ENCODE measurements at places on chromosomes 2 and 18. TPM values are rescaled to one million over a fixed set of nuclear protein-coding genes. Genes with fewer than 3 reads are reported as not detected.

DNA sequence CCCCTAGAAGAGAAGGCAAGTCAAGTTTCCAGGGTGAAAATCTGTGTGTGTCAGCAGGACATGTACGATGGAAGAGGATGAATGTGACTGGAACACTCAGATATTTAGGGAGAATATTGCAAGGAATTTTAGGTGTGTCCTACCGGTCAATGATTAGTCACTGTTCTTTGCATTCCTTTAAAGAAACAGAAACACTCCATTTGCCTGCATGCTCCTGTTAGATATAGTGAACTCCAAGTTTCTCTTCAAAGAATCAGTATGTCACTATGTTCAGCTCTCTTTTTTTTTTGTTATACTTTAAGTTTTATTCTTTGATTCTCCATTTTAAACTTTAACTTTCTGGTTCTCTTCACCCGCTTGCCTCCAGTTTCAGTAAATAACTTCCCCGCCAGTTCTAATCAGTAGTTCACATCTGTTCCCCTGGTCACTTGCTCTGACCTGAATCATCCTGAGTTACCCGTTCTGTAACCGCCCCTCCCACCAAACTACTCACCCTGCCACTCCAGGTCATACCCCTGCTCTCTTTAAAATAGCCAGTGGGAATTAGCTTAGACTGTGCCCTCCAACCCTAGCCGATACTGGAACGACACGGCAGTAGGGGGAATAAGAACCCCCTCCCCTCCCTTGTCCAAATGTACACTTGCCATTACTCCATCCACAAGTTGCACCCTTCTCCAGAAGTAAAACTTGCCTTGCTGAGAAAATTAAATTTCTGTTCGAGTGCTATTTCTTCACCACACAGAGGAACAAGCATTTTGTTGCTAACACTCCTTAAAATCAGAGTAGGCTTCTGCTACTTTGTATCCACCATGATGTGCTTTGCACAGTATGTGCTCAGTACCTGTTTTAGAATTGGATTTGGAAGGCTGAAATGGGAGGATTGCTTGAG lies 268.4 kb downstream of the METTL4 start:
- DNase-seq = no peak

GRCh38 chr2:60710707-60711106 lies 45.4 kb upstream of the PAPOLG start:
- DNase-seq = no peak

The FTCDNL1 gene
- total RNA-seq = 2.3 TPM

- peak; percentile 44 for DNase-seq
These were observed 2.3 kb upstream of the PTPN18 start for GRCh38 chr2:130353291-130354138.

DNA sequence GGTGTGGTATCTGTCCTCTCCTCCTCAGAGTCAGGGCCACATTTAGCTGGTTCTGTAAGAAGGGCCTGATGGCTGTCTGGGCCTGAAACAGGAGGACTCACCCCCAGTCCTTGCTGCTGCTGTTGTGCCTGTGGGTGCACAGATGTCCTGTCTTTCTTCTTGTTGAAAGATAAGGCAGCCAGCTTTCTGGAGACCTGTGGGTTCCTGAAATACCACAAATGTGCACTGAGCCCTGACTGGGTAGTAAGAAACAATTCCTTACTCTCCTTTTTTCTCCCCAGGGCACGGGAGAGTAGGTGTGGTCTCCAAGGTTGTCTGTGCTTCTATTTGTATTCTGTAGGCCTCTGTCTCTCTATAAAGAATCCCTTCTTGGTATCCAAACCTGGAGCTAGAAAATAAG lies 96.2 kb upstream of the DLX2 start:
- DNase-seq = no peak

DNA sequence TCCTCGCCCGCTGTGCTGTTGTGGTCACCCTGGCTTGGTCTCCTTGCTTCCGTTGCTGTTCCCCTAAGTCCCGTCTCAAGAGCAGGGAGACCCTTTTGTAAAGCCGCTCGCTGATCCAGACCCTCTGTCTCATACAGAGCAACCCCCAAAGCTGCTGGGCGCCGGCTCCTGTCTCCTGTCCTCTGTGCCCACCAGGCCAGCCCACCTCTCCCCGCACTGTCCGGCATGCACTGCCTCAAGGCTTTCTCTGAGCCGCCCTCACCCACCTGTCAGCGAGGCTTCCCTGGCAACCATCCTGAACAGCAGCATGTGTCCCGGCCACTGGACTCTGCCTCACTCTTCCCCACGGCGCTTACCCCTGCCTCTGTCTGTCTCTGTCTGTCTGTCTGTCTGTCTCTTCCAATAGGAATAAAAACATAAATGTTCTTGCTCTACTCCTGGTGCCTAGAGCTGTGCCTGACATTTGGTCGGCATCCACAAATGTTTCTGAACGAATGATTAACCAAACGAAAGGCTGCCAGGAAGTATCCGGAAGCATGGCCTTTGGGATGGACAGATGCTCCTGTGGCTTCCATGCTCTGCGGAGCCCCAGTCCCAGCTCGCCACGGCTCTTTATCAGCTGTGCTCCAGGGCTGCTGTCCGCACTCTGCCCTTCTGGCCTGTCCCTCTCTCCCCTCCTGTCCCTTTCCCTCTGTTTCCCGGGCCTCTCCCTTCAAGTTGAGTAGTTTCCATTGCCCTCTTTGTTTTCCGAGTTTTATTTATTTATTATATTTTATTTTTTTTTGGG lies 7.8 kb downstream of the COLEC11 start:
- DNase-seq = no peak

The IL1R2 gene
- 17.9 TPM for total RNA-seq

- no peak for DNase-seq
These were observed 288.3 kb downstream of the RDH14 start for GRCh38 chr2:18272148-18272494.

The PLGLB2 gene
- 5.0 TPM for total RNA-seq

DNA sequence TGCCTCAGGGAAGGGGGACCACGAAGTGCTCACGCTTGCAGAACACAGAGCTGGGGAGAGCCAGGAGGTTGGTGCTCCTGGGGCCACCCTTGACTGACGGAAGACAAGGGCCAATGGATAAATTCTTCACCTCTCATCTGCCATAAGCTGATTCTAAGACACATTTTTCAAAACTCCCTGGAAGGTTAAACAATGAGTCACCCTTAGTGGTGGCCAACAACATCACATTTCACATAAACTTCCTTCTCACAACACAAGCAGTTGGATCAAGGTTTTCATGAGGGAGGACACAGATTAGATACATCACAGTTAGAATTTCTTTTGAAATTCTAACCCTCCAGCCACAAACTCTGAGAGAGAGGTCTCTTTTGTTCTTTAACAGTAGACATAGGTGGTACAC lies 713.6 kb upstream of the POU3F3 start:
- no peak for DNase-seq

- DNase-seq = no peak
These were observed 33.7 kb downstream of the OTOF start for GRCh38 chr2:26444236-26444635.

DNA sequence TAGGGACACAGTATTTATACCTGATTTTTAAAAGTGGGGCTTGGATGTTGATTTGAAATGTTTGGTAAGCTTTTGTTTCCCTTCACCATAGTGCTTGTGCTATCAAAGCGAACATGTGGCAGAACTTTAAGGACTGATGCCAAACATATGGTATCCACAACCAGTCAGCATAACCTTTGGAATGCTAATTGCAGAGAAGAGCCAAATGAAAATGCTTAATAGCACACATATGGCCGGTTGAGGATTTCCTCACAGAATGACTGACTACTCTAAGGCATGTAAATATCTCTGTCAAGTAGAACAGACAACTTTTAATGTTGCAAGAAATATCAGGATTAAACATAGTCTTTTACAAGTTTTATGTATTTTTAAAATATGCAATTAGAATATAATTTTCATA lies 120.9 kb upstream of the COL3A1 start:
- DNase-seq = no peak

GRCh38 chr2:121034551-121034950 lies 250.5 kb downstream of the TFCP2L1 start:
- DNase-seq = no peak

The NT5DC4 gene
- total RNA-seq = not detected

DNA sequence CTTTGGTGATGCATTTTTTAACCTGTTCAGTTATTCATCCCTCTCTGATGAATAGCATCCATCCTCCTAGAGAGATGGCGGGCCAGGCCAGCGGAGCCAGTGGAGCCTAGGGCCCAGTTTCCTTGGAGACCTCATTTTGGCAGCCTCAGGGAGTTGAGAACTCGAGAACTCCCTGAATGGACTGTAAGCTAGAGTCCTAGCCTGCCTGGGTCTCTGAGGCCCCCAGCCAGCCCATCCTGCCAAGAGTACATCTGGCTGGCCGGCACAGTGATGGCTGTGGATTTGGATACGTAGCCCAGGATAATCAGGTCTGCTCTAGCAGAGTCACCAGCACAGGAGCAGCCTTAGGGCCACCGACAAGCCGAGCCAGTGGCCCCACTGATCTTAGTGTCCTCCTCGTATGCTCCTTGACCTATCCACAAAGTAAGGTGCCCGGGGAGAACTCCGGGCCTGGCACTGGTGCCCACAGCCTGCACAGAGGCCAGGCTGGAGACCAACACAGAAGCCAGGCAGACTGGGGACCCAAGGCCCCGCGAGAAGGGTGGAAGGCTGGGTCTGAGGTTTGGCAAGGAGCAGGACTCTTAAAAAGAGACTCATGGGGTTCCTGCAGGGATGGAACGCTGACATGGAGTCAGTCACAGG lies 110.5 kb upstream of the MCFD2 start:
- DNase-seq = peak; percentile 37

The CSRNP3 gene
- 2.0 TPM for total RNA-seq

The DCDC2C gene
- total RNA-seq = not detected

DNA sequence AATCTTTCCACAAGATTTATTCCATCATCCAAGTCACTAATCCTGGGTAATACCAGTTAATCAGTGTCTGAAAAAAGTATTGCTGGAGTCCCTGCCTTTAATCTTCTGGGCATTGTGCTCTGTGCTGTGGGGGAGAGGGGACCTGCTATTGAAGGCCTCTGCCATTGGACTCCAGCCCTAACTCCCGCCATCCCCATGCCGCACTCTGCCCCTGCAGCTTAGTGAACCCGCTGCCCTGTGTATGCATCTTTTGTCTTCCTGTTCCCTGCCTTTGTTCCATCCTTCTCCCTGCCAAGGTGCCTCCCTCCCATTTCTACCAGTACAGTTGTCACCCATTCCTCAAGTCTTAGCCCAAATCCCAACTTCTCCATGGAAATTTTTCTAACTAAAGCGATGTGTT lies 113.8 kb upstream of the EPAS1 start:
- no peak for DNase-seq

GRCh38 chr18:48715711-48716361 lies 177.0 kb downstream of the CTIF start:
- peak; percentile 76 for DNase-seq

DNA sequence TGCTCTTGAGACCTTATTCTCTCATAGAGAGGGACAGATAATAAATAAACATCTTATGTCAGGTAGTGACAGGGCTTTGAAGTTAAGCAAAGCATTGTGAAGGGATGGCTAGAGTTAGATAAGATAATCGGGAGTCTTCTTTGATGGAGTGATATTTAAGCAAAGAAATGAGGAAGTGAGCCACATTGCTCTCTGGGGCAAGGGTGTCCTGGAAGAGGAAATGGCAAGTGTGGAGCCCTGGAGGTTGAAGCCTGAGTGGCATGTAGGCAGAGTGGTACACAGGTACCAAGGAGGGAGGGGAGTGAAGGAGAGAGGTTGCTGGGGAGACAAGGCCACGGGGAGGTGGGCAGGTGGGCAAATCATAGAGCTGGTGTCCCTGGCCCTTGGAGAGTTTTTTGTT lies 110.2 kb downstream of the CTAGE1 start:
- DNase-seq = no peak

DNA sequence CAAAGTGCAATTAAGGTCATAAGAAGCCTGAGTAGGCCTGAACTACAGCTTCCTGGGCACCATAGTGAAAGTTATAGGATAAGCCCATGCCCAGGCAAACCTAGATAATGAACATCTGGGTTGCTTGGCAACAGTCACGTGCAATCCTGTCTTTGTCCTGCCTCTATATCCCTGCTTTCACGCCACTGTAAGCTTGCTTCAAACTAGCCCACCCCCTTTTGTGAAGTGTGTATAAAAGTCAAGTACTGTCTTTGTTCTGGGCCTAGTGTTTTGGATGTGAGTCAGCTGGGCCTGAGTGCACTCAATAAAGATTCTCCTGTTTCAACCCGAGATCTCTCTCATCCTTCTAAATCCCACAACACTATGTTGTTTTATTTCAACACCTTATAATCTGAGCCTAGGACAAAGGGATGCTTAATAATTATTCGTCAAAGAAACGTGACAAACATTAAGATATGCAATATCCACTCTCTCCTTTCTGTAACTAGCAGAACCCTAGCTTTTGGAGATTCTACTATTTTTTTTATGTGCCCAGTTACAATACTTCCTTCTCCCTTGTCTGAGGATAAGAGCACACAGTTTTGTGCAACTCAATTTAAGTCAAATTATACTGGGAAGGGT lies 927.8 kb downstream of the SUCLG1 start:
- no peak for DNase-seq

The MC4R gene
- not detected for total RNA-seq

The PIGN gene
- total RNA-seq = 40.4 TPM

The MORN2 gene
- total RNA-seq = 11.3 TPM

DNA sequence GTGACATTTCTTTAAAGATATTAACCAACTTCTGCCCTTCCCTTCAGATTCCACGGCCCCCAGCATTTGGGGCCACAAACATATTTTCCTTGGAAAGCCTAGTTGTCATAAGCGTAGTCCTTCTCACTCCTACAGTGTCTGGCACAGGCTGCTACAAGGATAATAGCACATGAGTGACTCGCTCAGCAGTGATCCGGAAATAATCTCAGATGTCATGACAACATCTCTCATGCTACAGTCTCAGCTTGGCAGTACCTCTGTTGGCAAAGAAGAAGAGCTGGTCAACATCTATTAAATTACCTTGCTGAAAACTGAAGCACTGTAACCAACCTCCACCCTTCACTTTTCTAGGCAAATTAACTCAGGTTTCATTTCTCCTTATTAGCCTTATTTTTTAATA lies 351.7 kb downstream of the RAD51AP2 start:
- DNase-seq = no peak

The CYS1 gene
- 0.98 TPM for total RNA-seq

GRCh38 chr2:183665425-183665824 lies 541.2 kb downstream of the NUP35 start:
- no peak for DNase-seq

GRCh38 chr2:102063941-102064678 lies 72.3 kb downstream of the IL1R2 start:
- DNase-seq = peak; percentile 81

DNA sequence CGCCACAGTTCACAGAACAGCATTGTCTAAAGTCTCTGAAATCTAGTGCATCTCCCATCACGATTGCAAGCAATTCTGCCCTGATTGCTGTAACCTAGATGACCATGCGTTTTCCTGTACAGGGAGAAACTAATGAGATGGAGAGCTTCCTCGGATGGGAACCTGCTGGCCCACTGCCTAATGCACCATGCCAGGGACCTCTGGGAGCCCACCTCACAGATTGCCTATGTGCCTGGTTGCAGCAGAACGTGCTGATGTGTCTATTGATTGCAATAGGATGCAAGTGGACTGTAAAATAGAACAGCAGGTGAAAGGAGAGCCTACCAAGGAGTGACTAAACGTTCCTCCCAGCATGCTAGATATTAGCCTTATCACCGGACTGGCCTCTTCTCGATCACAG lies 141.0 kb upstream of the RAB12 start:
- DNase-seq = no peak

GRCh38 chr2:229273006-229273722 lies 2.1 kb upstream of the PID1 start:
- peak; percentile 31 for DNase-seq

Data from mucosa of descending colon (tissue), 3 donors.